ENCODE measurements at places on chromosomes 7 and 10. TPM values are rescaled to one million over a fixed set of nuclear protein-coding genes. Genes with fewer than 3 reads are reported as not detected.

The CYP3A5 gene
- total RNA-seq = not detected

The MRLN gene
- total RNA-seq = not detected

The SPRN gene
- total RNA-seq = not detected

The CYP2C19 gene
- not detected for total RNA-seq

The SYPL1 gene
- 51.2 TPM for total RNA-seq

DNA sequence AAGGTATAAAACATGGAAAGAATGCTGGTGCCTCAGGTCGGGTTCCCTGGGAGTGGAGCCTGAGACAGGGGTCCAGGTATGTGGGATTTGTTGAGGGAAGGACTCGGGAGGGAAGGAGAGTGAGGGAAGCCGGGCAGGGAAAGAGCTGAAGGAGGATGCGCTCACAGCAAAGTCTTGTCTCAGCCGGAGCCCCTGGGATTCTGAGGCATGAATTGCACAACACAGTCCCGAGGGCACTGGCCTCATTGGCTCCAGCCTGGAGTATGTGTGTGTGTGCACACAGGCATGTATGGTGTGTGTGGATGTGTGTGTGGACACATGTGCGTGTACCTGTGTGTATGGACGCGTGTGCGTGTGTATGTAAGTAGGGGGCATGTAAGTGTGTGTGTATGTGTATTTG, 87.4 kb downstream of the WDFY4 start:
- DNase-seq = no peak

DNA sequence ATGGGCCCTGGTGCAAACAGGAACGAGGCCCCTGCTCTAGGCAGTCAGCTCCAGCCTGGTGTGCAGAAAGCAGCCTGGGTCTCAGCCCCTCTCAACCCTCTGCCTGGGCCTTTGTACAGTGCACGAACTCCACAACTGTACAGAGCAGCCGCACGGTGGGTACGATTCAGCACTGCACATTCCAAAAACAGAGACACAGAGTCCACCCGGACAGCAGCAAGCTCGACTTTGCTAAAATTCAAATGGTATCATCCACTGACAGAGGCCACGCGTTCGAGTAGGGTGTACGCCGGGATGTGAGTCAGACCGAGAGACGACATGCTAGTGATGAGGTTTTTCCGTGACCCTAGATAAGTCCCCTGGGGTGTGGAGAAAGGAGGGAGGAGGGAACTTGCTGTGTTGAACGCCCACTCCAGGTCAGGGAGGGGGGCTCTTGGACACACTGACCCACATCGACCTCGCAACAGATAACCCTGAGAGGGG, 65.6 kb upstream of the PDGFA start:
- DNase-seq = no peak

GRCh38 chr7:47453093-47454061, 128.5 kb downstream of the TNS3 start:
- no peak for DNase-seq

- DNase-seq = no peak
Observed at GRCh38 chr7:105156731-105157130, 142.7 kb downstream of the KMT2E start.

- DNase-seq = no peak
Observed at GRCh38 chr10:26997610-26998009, 102.7 kb downstream of the ANKRD26 start.

DNA sequence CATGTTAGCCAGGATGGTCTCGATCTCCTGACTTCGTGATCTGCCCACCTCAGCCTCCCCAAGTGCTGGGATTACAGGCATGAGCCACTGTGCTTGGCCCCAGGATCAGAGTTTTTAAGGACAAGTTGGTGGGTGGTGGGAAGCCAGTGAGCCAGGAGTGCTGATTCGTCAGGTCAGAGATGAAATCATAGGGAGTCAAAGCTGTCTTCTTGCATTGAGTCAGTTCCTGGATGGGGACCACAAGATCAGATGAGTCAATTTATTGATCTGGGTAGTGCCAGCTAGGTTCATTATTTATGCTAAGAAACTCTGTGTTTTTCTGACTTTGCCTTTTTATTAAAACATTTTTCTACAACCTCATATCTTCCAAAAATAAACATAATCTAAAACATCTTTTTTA, 423.8 kb downstream of the ARL4A start:
- no peak for DNase-seq

DNA sequence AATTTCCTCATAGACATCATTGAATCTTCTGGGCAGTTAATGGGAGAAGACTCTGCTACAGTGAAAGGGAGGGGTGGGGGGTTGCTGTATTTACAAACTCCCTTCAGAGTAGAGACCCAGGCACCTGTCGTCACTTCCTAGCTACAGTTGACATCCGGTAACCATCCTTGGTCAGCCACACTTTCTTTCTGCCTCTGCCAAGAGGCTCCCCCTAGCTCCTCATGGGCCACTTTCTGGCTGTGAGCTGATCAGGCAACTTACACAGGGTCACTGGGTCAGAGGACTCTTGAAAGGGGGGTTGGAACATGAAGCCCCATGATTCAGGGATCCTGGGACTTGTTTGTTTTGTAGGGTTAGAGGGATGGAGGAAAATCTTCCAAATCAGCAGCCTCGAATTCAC, 1.2 kb downstream of the TECPR1 start:
- peak; percentile 82 for DNase-seq

GRCh38 chr7:86908948-86909347, 150.5 kb downstream of the ELAPOR2 start:
- no peak for DNase-seq

DNA sequence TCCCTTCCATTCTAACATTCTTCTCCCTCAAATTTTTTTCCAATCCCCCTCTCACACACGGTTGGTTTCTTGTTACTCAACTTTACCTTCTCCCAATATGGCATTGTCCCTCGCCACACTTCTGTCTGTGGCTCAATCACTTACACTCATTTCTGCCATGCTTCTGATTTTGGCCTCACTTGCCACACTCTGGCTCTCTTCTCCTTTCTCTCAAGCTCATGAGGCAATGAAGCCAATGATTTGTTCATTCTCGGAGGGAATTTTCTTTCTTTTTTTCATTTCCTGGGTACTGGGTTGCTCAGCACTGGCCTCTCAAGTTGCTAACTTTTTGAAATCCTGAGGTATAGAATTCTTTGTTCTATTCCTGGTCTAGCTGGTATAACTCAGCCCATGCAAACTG, 4.0 kb upstream of the MYOZ1 start:
- no peak for DNase-seq

DNA sequence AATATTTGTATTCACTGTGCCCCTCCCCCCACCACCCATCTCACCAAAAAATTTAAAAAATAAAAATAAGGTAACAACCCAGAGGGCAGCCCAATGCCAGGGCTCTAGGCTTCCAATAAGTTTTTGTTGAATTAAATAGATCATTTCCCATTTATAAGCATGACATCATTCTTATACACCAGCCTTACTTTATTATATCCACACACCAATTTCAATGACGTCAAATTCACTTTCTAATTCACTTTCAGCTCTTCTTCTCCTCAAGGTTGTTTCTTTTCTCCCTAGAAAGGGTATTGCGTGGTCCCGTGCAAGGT, 1.2 kb upstream of the DKK1 start:
- no peak for DNase-seq

DNA sequence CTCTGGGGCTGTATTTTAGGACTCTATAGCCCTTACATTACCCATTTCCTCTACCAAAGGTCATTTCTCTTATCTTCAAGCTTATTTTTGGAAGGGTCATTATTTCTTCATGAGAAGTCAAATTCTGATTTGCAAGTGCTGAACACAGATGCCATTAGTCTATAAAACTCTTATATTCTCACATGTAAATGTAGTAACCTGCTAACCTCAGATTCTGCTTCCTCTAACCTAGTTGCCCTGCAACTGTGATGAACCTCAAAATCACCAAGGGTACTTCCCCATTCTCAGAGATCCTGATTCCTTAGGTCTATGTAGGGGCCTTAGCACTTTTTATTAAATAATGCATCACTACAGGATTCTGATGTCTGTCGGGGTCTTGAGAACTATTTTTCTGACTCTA, 6.3 kb downstream of the FAS start:
- DNase-seq = peak; percentile 67

DNA sequence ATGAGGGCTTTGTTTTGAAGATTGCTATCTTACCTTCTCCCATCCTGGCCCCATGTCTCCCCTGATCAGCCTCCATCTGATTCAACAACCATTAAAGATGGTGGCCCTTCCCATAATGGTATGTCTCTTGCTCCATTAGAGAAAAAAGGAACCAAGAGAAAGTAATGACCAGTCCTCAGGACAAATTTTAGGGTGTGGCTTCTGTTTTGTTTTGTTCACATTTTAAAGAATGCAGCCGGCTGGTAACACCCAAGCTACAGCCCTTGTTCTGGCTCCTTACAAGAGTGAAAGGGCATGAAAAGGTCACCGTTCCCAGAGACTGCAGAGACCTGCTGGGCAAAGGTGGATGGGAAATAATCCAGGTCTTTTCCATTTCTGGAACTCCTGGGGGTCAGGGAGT, 287.9 kb upstream of the NEBL start:
- DNase-seq = no peak

- no peak for DNase-seq
Observed at GRCh38 chr10:19888061-19888660, 71.9 kb downstream of the PLXDC2 start.

- DNase-seq = no peak
Observed at GRCh38 chr7:41051535-41051934, 651.4 kb downstream of the INHBA start.

DNA sequence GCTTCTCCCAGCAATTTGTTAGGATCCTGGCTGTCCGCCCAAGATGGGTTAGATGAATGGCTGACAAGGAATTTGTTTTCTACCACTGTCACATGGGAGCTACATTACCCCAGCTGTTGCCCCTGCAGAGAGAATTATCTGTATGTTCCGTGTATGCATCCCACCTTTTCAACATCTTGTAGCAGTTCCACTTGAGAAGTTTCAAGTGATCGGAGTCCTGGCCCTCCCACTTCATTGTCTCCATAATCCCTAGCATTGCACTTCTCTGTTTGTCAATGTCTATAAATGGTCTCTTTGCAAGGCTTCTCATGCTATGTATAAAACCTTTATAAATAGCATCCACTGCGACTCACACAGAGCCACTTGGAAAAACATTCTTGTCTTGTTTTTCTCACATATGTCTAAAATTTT, 972.5 kb downstream of the CNTNAP2 start:
- DNase-seq = no peak

- DNase-seq = peak; percentile 25
Observed at GRCh38 chr7:76424413-76425111, at the start of gene ZP3. Gene ZP3 (plus strand): TSS chr7:76424950. CDS start chr7:76424965, 15 bp downstream.

GRCh38 chr10:98062424-98062823, 32.0 kb upstream of the CRTAC1 start:
- DNase-seq = no peak

- DNase-seq = no peak
Observed at GRCh38 chr10:80260295-80261243, 28.9 kb downstream of the MAT1A start.

DNA sequence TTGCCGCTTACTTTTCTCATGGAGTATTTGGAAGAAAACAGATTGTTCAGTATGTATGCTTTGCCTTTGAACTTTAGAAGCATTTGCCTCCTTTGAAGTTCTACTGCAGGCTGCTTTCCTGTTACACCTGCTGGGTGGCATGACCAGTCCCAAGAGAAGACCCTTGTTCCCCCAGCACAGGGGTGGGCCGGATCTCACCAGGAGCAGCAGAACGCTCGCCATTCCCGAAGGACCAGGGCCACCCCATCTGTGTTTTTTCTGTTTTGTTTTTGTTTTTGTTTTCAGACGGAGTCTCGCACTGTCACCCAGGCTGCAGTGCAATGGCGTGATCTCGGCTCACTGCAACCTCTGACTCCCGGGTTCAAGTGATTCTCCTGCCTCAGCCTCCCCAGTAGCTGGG, 493.6 kb downstream of the PTPRN2 start:
- DNase-seq = no peak

- DNase-seq = no peak
Observed at GRCh38 chr10:14554091-14554490, 220.6 kb downstream of the FAM107B start.

DNA sequence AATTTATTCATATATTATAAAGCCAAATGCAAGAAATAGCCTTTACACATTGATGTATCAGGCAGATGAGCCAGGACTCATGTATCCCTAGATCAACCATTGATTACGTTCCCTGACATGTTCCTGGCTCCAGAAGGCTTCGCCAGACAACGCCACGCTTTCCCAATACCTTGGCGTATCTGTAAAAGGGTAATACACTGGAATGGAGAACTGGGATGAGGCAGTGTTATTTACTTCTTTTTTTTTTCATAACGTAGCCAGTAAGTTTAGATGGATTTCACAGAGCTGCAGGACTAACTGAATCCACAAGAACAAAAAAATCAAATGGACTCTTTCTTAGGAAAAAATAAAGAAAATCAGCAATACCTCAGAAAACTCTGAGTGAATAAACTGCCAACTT, 588.1 kb upstream of the SEMA3D start:
- no peak for DNase-seq

GRCh38 chr10:89086801-89087521, 96.4 kb downstream of the FAS start:
- no peak for DNase-seq

Data from CD8-positive, alpha-beta T cell (primary cell).